Heart right ventricle (tissue), 16 donors: ENCODE measurements at places on chromosomes 1 and 21. TPM values are rescaled to one million over a fixed set of nuclear protein-coding genes. Genes with fewer than 3 reads are reported as not detected.

The SPRR2F gene
- not detected for polyA plus RNA-seq

The LCE2C gene
- not detected for polyA plus RNA-seq

The SLC30A10 gene
- polyA plus RNA-seq: 0.22 TPM

The TRAPPC10 gene
- 4.7 TPM for polyA plus RNA-seq

The PTPN22 gene
- 0.44 TPM for polyA plus RNA-seq

The BATF3 gene
- polyA plus RNA-seq: 2.2 TPM

The ARHGEF10L gene
- polyA plus RNA-seq: 52.8 TPM

The NPPB gene
- 46.2 TPM for polyA plus RNA-seq

The FRRS1 gene
- polyA plus RNA-seq: 0.88 TPM

The HSD3B2 gene
- polyA plus RNA-seq: 0.04 TPM

The ACTA1 gene
- polyA plus RNA-seq: 2,463 TPM

The DNASE2B gene
- polyA plus RNA-seq: not detected

The TBCE gene
- polyA plus RNA-seq: 42.9 TPM
